ENCODE measurements at places on chromosomes 4 and X.
A peak's percentile ranks its signal among the peaks of the same experiment; 100 is the strongest.

- peak; percentile 27 for DNase-seq
Observed at GRCh38 chr4:26321373-26322221, 783 bp downstream of the RBPJ start.

DNA sequence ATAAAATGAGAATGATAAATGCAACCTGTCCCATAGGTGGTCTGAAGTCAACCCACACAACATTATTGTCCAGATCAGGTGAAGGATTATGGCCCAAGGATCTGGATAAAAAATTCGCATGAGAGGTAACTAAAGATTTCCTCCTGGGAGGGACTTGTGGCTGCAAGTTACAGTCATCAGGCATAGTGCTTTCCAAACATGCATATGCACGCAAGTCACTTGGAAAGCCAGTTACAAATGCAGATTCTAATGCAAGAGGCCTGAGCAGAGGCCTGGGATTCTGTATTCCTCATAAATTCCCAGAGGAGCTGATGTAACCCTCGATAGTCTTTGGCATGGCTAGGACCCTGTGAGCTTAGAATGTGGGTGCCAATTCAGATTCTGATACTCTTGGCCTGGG lies 21.1 kb downstream of the HS3ST1 start:
- no peak for DNase-seq

DNA sequence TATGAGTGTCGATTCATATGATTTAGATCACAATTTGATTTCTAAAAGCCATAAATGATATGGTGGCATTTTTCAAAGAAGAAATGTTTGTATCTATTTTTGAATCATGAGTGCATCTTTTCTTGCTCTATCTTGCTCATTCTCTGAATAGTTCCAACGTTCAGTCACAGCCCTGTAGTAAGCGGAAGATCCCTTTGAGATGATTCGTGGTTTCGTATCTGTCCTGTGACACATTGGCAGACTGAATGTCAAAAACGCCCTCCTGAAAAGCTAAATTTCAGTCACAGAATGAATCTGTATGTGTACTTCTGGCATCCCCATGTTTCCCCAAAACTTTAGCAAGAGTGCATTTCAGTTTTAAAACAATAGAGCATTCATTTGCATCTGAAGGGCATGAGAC lies 1066.9 kb upstream of the TENM3 start:
- DNase-seq, result peak; percentile 10

GRCh38 chr4:185165605-185166063 lies 22.6 kb downstream of the SLC25A4 start:
- peak; percentile 74 for DNase-seq

DNA sequence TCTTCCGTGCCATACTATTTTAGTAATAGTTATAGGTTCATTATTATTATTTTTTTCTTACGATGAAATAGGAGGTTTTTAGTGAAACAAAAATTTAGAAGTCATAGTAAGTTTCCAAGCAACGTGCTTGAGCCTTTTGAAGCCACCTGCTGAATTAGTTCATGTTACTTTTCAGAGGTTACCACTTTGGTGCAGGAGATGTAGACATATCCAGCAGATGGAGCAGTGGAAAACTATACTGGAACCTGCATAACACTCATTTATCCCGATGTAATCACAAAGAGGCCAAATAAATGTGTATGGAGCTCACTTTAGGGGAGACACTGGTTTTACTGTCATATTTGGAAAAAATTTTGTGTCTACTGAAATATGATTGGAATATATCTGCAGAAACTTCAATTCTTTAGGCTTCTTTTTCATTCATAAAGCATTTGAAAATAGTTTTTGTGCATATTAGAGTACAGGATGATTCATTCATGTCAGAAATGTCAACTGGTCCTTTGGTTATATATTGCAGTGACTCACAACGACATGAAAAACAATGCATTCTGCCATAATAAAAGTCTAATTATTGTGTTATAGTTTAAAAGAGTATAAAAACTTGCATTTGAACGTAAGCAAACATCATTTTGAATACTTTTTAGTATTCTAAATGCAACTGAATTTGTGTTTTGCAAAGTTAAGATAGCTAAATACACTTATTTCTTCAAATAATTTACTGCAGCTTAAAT lies 2182.9 kb upstream of the TENM3 start:
- DNase-seq, result no peak

GRCh38 chrX:39931529-39932282 lies 166.1 kb downstream of the BCOR start:
- DNase-seq, result peak; percentile 59

GRCh38 chr4:1196421-1197183 lies 24.2 kb upstream of the SPON2 start:
- no peak for DNase-seq

GRCh38 chrX:112642349-112642748 lies 37.4 kb downstream of the LHFPL1 start:
- peak; percentile 61 for DNase-seq

- DNase-seq, result no peak
Observed at GRCh38 chr4:159484864-159485263, 382.0 kb downstream of the RAPGEF2 start.

DNA sequence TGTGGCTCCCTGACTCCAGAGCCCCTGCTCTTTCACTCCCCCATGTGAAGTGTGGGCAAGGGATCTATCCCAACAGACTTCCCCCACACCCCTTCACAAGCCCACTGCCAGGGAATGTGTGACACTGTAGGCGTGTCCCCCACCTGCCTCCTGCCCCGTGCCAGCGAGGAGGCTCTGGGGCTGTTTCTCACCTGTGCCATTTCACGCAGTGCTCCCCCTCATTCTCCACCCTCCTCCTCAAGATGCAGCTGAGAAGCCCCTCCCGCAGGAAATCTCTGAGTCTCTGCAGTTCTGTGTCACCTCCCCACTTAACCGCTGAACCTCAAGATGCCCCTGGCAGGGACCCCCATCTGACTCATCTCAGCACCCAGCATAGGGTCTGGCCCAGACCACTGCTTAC lies 5.4 kb downstream of the MAN2B2 start:
- no peak for DNase-seq
